ENCODE measurements at places on chromosomes 11 and 22. TPM values are rescaled to one million over a fixed set of nuclear protein-coding genes. Genes with fewer than 3 reads are reported as not detected.

DNA sequence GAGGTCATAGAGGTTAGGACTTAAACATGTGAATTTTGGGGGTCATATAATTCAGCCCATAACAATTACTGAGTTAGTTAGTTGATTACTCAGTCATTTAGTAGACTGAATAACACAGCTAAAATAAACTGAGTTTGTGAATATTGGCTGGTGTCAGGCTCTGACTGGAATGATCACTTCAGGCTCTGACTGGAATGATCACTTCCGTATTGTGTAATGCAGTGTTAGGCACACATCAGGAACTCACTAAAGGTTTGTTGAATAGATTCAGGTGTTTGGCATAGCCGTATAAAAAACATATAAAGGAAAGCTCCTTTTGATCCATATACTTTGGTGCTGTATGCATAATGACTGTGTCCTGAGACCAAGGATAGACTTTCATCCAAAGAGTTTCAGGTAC lies 610.5 kb downstream of the INSC start:
- DNase-seq = no peak

- DNase-seq = no peak
These were observed 1432.5 kb downstream of the BRD1 start for GRCh38 chr22:48395201-48395600.

- DNase-seq = no peak
These were observed 3.5 kb downstream of the PANX1 start for GRCh38 chr11:94132152-94132558.

DNA sequence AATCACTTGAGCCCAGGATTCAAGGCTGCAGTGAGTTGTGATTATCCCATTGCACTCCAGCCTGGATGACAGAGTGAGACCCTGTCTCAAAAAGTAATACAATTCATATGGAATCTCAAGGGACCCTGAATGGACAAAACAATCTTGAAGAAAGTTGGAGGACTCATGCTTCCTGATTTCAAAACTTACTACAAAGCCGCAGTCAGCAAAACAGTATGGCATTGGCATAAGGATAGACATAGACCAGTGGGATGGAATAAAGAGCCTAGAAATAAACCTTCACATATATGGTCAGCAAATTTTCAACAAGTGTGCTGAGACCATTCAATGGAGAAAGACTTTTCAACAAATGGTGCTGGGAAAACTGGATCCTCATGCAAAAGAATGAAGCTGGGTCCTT lies 2.5 kb downstream of the SELENOO start:
- DNase-seq = no peak

DNA sequence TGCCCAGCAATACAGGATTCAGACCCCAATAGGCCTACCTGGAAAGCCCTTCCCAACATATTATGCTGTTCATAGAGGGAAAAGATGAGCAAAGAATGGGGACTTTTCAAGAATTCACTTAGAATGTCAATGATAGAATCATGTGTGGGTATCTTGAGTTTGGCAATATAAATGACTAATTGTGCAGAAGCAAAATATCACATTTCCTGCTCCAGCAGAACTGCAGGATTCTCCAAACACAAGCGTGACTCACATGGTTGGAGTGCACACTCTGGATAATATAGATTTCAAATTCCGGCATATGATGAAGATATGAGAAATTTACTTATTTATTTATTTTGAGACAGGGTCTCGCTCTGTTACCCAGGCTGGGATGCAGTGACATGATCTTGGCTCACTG lies 12.5 kb upstream of the APOL5 start:
- DNase-seq = no peak

DNA sequence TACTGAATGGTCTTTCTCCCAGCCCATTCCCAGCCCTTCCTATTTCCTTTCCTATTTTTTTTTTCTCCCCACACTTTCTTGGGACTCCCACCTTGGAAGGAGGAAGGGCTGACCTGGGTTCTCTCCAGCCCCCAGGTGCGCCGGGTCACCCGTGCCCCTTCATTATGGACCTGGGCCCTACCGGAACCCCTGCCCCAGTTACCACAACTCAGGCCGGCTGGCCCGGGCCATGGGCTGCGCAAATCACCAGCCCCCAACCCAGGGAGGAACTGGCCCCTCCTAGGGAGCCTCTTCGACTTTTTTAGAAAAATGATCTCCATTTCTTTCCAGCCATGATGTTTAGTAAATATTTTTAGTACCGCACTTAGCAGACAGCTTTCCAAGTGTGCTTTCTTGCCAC lies 62.2 kb downstream of the MORC2 start:
- no peak for DNase-seq

GRCh38 chr22:37187891-37188761 lies at the start of gene C1QTNF6:
TSS of gene C1QTNF6 (minus strand) at chr22:37188247. CDS start at chr22:37188213, 34 bp downstream.
- peak; percentile 85 for DNase-seq

GRCh38 chr11:1640076-1640946 lies 10.7 kb downstream of the KRTAP5-5 start:
- DNase-seq = peak; percentile 79

DNA sequence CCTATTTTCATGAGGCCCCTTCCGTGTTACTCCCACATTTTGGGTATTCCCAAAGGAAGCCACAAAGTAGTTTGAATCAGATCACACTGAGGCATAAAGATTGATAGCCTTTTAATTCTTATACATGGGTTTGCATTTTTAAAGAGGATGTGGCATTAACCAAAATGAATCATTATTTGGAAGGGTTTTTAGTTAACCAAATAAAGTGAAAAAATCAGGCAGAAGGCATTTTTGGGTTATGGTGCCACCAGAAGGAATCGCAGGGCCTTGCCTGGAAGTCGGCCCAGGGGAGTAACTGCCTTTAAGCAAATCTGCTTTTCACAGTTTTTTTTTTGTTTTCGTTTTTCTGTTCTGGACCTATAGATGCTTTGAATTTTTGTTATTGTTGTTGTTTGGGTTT lies 55.4 kb downstream of the HSD17B12 start:
- DNase-seq = no peak

GRCh38 chr11:6452219-6452618 lies 11.4 kb upstream of the HPX start:
- DNase-seq = no peak

DNA sequence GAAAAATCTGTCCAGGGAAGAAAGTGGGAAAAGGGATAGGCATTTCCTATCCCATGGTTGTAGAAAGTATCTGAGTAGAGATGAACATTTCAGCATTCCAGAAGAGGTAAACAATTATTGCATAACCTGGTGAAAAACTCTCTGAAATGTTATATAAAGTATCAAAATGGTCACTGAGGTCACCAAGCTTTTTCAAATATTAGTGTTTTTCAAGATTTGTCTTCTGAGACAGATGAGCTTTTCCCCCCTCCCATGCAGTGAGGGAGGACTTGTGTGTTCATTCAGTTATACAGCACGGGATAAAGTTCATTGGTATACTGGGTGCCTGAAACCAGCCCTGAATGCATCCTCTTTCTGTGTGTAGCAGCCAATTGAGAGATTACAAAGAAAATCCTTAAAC lies 1.9 kb upstream of the DEPDC7 start:
- no peak for DNase-seq

Gene APOA4
- not detected for total RNA-seq

DNA sequence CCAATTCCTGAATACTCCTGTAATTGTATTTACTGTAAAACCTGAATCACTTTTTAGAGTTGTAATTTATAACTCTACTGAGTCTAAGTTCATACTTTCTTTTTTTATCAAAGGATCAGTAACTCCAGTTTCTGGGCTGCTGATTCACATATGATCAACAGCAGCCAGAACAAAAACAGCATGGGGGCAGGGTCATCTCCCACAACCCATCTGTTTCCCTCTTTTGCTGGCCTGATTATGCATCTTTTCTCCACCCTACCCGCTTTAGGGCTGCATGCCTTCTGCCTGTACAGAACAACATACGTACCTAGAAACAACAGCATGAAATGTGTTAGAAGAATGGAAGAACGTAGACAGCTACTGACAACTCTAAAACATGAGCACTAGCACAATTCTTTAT lies 76.0 kb downstream of the MRTFA start:
- no peak for DNase-seq

DNA sequence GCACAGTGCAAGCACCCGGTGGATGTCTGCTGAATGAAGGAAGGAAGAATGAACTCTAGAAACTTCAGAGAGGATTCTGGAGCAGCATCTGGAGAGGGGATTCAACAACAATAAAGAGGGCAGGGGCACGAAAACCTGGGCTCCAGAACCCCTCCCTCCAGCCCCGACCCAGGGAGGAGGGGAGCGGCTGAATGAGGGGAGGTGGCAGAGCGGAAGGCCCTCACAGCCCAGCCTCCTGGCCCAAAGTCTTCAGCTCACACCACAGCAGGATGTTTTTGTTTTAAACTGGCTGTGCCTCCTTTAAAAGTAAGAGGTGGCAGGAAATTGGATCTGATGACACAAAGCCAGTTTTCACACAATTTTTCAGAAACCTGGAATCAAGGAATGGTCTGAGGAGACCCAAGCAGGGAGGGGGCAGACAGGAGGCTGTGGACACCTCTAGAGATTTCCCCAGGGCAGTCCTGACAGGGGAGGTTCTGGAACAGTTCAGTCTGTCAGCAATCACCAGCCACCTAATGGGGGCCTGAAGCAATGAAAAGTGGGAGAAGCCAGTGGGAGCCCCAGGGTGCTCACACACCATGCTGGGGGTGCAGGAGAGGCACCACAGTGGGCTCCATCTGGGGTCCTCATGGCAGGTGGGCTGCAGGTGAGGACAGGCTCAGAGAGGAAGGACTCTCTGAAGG lies 44.4 kb upstream of the TCF20 start:
- DNase-seq = no peak

DNA sequence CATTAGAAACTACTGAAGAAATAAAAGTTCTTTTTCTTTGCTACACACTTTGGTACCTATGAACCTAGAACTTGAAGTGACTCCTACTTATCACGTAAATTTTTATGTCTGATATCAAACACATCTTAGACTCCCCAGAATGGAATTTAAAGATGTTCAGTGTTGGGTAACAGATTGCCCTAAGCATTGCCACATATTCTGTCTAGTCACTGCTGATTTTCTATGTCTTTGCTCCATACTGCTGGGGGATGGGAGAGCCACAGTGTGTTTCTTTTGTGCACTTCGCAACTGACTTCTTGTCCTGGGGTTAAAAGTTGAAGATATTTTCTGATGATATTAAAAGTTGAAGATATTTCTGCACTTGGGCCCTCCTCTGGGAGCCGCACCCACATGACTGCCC lies 19.4 kb upstream of the MYO18B start:
- DNase-seq = no peak

Gene INS
- not detected for total RNA-seq

Data from H9 (cell line).